Dermis blood vessel endothelial cell (primary cell): ENCODE measurements at places on chromosomes 13 and 19. TPM values are rescaled to one million over a fixed set of nuclear protein-coding genes. Genes with fewer than 3 reads are reported as not detected.
A peak's percentile ranks its signal among the peaks of the same experiment; 100 is the strongest.

- DNase-seq: no peak
Measured at GRCh38 chr19:15438124-15438496, 11.6 kb downstream of the WIZ start.

GRCh38 chr13:24124789-24125476 is 35.6 kb upstream of the SPATA13 start:
- peak; percentile 60 for DNase-seq

GRCh38 chr19:49415102-49415809 is 8.0 kb downstream of the PTH2 start:
- no peak for DNase-seq

DNA sequence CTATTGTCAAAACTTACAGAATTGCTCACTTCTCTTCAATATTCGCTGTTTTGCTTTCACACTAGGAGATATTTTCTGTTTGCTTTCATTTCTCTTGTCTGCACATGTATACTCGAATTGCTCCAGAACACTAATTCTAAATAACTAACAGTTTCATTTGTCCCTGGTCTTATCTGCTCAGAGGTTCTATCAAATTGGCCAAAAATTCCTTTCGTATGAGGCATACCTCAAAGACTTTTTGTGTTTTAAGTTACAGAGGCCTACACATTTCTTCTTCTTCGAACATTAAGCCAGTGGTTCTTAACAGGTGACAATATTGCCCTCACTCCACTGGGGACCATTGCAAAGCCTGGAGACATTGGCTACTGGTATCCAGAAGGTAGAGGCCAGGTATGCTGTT is 1314.6 kb downstream of the EFNB2 start:
- no peak for DNase-seq

DNA sequence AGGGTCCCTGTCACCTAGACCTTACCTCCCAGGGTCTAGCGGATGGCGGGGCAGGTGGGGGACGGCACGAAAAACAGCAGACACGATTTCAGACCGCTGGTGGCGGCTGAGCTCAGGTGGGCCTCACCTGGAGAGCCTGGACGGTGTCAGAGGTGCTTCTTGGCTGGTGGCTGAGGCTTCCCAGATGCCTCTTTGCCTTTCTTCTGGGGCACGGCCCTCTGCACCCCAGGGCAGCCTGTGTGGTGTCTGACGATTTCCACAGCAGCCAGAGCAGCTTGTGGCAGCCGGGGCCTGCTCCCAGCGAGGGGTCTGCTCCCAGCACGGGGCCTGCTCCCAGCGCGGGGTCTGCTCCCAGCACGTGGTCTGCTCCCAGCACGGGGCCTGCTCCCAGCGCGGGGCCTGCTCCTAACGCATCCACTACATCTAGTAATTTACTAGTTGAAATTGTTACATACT is 66.7 kb downstream of the ATP11A start:
- DNase-seq: no peak

DNA sequence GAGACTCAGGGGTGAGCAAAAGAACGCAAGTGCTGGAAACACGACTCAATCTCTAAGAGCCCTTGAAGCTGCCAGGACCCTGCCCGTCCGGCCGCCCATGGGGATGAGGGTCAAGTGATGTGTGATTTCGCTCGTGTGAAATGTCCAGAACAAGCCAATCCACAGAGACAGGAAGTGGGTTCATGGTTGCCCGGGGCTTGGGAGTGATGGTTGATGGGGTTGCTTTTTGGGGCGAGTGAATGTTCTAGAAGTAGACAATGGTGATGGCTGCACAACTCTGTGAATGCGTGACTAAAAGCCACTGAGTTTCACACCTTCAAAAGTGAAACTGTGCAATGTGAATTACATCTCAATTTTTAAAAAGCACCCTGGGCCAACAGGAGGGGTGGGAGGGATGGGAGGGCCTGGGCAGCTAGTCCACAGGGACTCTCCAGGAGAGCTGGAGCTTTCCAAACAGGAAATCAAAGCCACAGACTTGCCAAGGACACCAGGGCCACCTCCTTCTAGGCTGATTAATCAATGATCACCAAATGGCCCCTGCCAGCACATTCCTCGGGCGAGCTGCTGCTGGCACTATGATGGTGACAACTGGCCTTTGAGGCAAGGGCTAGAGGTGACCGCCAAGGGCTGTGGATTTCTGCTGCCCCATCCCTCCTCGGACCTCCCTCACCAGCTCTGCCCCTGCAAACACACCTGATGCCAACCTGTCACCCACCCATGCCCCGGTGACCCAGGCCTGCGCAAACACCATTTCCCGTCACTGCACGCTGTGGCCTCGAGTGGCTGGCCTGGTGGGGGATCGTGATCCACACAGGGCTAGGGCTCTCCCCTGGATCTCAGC is 14.0 kb downstream of the DPP9 start:
- DNase-seq: no peak

DNA sequence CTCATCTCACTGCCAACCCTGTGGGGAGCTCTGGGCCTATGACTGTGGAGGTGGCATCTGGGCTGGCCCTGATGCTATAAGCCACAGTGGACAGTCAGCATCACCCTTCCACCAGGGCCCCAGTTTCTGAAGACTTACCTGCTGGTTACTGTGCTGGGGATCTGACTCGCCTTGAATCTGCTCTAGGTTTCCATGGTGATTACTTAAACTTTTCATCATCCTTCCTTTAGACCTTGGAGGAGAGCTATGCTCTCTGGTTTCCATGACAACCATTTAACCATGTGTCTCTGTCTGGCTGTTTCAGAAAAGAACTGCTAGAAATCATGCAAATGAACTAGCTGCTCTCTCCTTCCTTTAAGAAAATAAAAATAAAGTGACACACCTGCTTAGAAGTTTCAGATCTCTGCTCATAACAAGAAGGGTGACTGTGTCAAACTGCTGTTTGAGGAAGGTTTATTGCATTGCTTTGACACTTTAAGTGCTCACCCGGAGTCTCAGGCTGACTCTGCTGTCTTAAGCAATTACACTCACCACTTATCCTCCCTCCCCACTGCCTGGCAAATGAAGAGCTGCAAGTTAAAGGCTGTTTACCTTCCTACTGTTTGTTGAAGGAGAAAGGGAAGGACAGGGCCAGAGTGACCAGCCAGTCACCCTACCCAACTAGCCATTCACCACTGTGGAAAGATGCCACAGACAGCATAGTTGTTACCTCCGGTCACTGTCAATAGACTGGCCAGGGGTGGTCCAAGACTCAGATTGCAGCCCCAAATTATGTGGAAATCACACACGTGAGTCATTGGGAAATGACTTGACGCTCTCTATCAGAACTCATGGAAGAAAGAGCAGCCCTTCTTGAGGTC is 87.6 kb downstream of the HSPH1 start:
- DNase-seq: no peak

Gene IRGC
- not detected in 2 replicates for total RNA-seq

GRCh38 chr13:105906746-105907145 is 628.7 kb downstream of the EFNB2 start:
- no peak for DNase-seq
